ENCODE measurements at places on chromosomes 4 and X.

DNA sequence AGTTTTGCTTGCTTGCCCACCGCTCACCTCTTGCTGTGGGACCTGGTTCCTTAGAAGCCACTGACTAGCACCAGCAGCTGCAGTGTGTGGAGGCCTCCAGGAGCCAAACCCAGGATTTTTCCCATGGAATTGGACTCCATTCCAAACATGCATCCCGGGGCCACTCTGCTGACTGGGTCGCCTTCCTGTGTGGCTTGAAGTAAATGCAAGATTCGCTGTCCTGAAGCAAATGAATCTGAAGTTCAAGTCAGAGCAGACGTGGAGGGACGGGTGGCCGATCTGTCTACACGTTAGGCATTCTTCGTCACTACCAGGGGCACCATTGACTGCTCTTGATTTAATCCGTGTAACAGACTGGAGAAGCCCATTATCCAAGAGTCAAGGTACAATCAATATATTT is 109.0 kb downstream of the SHOX start:
- no peak for DNase-seq

GRCh38 chr4:175297965-175298565 is 379.9 kb downstream of the ADAM29 start:
- DNase-seq, result no peak

DNA sequence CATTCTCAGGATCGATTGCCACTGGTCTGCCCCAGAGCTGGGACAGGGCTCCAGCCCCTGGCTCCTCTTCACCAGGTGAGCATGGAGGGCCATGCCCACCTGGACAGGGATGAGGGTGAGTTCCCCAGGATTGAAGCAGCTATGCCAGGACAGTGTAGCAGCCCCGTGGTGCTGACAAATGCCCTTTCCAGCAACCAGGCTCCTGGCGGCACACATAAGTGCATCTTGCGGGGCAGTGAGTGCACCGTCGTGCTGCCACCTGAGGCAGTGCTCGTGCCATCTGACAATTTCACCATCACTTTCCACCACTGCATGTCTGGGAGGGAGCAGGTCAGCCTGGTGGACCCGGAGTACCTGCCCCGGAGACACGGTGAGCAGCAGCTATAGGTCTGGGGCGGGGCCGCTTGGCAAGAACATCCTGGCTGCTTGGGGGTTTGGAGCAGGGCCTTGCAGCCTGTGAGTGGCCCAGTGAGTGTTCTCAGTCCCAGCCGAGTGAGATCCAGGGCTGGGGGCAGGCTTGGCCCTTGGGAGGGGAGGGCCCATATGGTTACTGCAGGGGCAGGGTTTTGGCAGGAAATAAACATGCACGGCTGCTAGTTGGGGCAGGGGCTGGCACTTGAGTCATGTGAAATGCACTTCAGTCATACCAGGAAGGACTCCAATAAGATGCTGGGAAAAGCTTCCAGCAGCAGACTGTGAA is 6.1 kb downstream of the IL9R start:
- DNase-seq, result no peak

DNA sequence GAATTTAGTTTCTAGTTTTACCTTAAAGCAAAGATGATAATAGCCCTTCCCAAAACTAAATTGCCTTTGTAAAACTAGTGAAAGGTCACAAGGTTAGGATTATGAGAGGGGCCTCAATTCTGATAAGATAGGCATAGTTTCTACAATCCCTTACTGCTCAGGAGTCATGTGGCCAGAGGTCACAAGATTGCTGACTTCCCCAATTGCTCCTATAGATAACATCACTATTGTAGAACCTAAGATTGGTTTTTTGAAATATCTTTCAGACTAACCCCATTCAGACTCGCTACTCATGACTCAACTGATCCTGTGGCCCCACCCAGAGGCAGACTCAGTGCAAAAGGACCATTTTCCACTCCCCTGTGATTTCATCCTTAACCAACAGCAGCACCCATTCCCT is 70.3 kb downstream of the SCD5 start:
- DNase-seq, result no peak

- no peak for DNase-seq
Observed at GRCh38 chr4:1239141-1239949, 9.6 kb downstream of the CTBP1 start.

- DNase-seq, result no peak
Observed at GRCh38 chr4:71553605-71554004, 214.8 kb downstream of the SLC4A4 start.

- DNase-seq, result no peak
Observed at GRCh38 chr4:54093324-54094240, 6.4 kb upstream of the GSX2 start.

- no peak for DNase-seq
Observed at GRCh38 chr4:102988429-102989020, 31.0 kb downstream of the SLC9B1 start.

- no peak for DNase-seq
Observed at GRCh38 chr4:174137698-174138097, 145.8 kb downstream of the FBXO8 start.

- DNase-seq, result peak; percentile 57
Observed at GRCh38 chr4:173371292-173372192, 788 bp downstream of the SAP30 start.

DNA sequence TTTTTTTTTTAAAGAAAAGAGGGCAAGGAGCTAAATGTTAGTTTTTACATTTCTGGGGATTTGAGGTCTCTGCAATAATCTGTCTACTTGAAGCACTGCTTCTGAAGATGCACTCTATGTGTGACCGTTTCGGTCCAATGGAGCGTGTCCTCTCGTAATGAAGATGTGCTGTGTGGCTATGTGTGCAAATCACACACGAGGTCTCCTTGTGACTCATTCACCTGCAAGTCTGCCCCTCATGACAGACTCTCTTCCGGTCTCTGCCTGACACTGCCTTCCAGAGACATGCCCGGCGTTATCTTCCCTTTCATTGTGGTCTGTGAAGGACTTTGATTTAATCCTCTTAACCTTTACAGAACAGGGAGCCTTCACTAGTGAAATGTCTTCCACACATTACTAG is 84.3 kb downstream of the TRAM1L1 start:
- no peak for DNase-seq

DNA sequence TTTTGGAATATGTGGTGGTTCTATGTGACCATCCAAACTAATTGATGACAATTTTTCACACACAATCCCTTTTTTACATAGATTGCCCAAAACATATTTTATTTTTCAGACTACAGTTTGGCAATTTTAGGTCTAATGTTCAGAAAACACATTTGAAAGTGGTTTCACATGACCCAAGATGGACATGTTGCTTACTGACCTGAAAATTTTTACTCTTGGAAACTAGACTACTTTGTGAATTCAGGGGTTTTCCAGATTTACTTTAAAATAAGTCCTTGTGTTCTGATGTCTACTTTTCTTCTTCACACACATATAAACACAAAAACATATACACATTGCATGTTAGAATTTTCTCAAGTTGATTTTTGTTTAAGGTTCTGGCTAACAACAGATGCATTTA is 79.5 kb downstream of the HMGB2 start:
- DNase-seq, result no peak

DNA sequence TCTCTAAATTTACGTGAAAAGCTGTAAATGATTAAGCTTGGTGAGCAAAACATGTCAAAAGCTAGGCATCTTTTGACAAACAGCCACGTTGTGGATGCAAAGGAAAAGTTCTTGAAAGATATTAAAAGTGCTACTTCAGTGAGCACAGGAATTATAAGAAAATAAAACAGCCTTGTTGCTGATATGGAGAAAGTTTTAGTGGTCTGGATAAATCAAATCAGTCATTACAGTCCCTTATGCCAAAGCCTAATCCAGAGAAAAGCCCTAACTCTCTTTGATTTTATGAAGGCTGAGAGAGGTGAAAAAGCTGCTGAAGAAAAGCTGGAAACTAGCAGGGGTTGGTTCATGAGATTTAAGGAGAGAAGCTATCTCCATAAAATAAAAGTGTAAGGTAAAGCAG is 487.2 kb downstream of the CCSER1 start:
- DNase-seq, result no peak

DNA sequence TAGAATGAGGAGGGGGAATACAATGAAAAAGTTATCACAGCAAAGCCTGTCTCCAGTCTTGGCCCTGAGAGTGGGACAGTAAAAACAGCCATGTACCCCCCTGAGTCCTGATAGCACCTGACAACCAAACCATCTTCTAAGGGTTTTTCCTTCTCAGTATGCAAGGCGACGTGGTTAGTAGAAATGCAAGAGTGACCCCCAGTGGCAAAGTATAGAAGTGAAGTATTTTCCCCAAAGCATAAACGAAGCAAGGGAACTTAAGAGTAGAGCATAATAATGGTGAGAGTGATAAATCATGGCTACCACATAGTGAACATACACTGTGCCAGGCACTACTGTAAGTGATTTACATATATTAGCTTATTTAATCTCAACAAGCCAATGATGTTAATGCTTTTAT is 52.8 kb downstream of the FAM47C start:
- DNase-seq, result no peak

DNA sequence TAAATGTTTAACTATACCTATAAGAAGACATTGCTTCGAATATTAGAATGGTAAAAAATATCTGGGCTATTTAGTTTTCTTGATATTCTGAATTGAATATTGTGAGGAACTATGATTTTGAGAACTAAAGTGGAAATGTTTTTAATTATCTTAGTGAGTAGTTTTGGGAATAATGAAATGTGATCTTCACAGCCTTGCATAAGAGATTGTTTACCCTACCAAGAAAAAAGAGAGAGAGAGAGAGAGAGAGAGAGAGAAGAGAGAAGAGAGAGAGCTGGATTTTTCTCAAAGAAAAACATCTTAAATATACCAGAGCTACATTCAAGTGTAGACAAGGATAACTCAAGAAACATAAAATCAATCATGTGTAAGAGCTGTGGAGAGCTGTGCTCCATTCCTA is 148.7 kb upstream of the MAD2L1 start:
- no peak for DNase-seq

GRCh38 chrX:135522878-135523693 is 2.6 kb downstream of the INTS6L start:
- DNase-seq, result no peak

DNA sequence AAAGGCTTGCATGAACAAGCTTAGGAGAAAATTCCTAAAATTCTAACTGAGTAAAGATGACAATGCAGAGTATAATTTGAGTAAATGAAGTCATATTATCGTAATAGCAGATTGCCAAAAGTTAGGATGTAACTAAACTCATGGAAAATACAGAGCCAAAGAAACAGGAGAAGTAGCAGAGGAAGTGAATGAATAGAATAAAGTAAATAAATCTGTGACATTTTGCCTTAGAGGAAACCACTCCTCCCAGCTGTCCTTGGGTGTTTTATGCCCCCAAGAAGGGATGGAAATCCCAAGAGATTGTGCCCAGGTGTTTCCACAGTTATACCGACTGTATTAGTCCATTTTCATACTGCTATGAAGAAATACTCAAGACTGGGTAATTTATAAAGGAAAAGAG is 1.9 kb upstream of the BMX start:
- no peak for DNase-seq

GRCh38 chr4:163614866-163615265 is 120.4 kb downstream of the TMA16 start:
- DNase-seq, result no peak

DNA sequence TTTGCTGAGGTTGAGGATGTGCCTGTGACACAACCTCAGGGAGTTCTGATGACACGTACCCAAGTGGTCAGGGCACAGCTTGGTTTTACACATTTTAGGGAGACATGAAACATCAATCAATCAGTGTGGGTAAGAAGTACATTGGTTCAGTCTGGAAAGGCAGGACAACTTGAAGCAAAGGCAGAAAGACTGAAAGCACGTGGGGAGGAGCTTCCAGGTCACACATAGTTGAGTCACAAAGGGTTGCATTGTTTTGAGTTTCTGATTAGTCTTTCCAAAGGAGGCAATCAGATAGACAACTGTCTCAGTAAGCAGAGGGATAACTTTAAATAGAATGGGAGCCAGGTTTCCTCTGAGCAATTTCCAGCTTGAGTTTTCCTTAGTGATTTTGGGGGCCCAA is 1910.0 kb upstream of the AGA start:
- no peak for DNase-seq

DNA sequence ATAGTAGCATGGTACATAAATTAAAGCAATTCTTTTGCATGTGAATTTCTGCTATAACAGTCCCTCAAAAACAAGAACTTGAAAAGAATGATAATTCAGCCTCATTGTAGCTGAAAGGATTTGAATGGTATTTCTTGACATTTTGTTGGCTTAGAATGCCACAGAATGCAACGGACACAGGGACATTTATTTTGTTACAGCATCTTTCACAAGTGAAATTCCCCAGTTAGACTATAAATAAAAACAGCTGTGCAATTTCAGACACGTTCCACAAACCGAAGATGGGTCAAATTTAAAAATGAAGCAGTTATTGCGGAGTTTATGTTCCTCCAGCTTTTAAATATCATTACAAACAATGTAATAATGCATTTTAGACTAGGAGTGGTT is 82.8 kb upstream of the AMELX start:
- DNase-seq, result no peak

DNA sequence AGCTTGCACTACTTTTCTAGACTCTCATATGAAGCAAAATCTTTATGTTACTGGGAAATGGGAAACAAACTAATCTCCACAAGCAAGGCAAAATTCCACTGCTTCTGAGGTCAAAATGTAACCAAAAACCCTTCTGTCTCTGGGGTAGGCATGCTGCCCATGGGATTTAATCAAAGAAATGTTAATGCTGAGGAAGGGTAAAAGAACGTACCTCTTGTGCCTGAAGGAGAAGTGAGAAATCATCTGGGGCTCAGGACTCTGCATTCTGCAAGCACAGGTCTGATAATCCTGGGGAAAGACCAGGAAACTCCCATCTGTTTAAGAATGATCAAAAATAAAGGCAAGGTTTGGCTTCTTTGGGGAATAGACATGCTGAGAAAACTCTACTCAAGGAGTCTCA is 184.7 kb downstream of the GRID2 start:
- DNase-seq, result no peak

DNA sequence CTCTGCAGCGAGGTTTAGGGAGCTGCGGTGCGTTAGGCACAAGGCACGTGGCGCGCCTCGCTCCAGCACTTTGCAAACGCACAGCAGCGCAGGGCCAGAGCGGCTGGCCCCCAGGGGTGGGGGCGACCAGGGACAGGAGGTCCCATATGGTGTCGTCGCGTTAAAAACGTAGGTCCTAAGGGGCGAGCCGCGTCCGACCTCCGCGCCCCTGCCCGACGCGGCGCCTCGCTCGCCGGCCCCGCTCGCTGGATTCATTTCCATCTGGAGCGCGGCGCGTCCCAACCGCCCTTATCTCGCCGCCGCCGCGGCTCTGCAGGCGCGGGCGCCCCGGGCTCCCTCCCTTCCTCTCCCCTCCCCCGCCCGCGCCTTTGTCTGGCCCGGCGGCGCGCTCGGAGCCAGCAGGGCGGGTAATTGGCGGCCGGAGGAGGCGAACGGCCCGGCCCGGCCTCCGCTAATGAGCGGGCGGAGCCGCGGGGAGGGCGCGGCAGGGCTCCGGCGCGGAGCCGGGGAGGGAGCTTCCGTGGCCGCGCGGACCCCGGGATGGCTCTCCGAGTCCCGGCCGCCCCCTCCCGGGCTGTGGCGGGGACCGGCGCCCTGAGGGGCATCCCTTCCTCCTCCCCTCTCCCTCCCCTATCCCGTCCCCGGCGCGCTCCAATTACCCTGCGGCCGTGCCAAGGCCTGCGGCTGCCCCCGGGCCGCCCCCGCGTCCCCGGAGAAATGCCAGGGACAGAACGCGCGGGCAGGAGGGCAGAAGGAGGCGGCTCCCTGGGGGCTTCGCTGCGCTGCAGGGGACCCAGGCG is 409.0 kb downstream of the BCOR start:
- DNase-seq, result peak; percentile 53

GRCh38 chr4:37463033-37463856 is 218.7 kb downstream of the NWD2 start:
- DNase-seq, result no peak

- DNase-seq, result peak; percentile 91
Observed at GRCh38 chr4:38759113-38759789, 23.5 kb downstream of the TLR10 start.

GRCh38 chr4:102809190-102809589 is 18.2 kb downstream of the UBE2D3 start:
- DNase-seq, result no peak
